ENCODE measurements at places on chromosomes 12 and 14. TPM values are rescaled to one million over a fixed set of nuclear protein-coding genes. Genes with fewer than 3 reads are reported as not detected.

MYH6 gene
- total RNA-seq, result not detected

- DNase-seq, result peak; percentile 48
Measured at GRCh38 chr14:93788543-93789227, 400 bp upstream of the PRIMA1 start.

DNA sequence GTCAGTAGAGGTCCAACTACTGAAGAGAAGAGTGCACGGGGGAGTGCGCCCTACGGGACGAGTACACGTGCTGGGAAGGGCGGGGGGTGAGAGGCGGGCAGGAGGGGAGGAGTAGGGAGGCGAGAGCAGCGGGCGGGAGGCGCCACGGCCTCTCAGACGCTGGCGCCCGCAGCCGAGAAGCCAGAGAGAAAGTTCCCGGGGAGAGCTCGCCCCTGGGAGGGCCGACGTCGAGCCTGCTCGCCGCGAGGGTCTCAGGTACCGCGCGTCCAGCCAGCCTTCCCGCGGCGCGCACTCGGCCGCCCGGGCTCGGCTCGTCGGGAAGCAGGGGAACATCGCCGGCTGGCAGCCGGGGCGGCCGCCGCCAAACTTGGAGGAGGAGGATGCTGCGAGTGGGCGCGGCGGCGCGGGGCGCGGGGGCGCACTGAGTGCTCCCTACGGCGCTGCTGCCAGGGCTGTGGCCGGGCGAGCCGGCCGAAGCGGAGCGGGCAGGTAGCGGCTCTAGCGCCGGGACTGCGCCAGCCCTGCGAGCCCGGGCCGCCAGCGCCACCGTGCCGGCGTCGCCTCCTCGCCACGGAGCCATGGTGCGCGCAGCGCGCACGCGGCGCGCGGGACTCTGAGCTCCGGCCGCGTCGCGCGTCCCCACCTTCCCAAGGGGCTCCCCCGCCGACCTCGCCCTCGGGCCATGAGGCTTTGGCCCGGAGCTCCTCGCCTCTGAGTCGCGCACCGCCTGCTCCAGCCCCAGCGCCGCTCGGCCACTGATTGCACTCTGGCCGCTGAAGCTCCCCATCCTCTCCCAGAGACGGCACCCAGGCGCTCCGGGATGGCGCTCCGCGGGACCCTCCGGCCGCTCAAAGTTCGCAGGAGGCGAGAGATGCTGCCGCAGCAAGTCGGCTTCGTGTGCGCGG is at the start of gene SLC24A4:
TSS of gene SLC24A4 (plus strand) at position 155 of the 905 bp plus-strand sequence. CDS start at position 821, 666 bp downstream.
- DNase-seq, result peak; percentile 65

DNA sequence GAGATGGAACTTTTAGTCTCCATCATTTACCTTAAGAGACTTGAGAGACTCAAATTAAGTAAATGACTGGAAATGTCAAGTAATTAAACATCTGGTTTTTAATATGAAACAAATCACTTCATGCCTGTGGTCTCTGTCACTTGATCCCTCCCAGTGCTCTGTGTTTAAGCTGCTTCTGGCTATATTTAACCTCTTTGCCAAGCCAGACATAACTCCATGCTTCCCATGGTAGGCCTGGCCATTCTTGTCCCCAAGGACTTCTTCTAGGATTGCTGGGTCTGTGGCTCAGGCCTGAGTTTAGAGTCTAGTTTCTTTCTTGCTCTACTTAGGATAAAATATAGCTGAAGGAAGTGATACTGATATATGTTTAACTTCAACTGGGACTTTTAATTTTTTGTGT is 1013.6 kb downstream of the FLRT2 start:
- no peak for DNase-seq

- DNase-seq, result no peak
Measured at GRCh38 chr12:33253178-33253577, 186.4 kb downstream of the SYT10 start.

DNA sequence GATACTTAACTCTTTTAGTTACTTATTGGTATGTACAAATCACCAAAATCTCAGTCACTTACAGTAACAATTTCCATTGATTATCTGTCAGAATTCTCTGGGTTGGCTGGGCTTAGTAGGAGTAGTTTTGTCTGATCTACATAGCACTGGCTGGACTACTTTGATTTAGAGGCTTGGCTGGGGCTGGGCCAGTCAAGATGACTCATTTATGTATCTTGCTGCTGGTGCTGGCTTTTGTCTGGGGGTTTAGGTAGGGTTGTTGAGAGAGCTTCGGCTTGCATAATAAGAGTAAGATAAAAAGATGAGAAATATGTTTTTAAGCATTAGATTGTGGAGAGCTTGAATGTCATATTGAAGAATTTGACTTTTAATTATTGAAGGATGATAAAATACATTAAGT is 1093.7 kb downstream of the SLC6A15 start:
- DNase-seq, result no peak

DNA sequence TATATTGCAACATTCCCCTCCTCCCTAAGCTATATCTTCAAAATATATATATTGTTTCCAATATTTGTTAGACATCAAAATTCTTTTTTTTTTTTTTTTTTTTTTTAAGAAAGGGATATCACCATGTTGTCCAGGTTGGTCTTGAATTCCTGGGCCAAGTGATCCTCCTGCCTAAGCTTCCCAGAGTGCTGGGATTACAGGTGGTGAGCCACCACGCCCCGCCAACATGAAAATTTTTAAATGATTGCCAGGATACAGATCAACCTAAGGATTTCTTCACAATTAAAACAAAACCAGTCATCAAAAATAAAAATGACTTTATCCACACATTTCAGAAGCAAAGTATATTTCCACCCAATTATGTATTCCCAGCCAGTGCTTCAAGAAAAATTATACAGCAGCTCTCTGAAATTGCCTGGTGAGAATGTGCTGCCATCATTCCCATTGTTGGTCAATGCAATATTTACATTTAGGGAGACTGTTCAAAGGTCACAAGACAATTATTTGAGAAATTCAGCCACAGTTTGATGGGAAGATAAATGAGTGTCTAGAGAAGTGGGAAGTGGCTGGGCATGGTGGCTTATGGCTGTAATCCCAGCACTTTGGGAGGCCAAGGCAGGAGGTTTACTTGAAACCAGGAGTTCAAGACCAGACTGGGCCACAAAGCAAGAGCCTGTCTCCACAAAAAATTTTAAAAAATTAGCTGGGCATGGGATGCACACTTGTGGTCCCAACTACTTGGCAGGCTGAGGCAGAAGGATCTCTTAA is 141.7 kb upstream of the AMIGO2 start:
- no peak for DNase-seq
